Right lung (tissue), 10 donors: ENCODE measurements at places on chromosomes 6 and 20. TPM values are rescaled to one million over a fixed set of nuclear protein-coding genes. Genes with fewer than 3 reads are reported as not detected.

The IL17F gene
- polyA plus RNA-seq = not detected

The CTSZ gene
- 112 TPM for polyA plus RNA-seq

The GPX5 gene
- 0.05 TPM for polyA plus RNA-seq

The SPINT3 gene
- not detected for polyA plus RNA-seq

The ADGRG6 gene
- 158 TPM for polyA plus RNA-seq

The GPR63 gene
- 3.1 TPM for polyA plus RNA-seq

The SMPDL3A gene
- 53.7 TPM for polyA plus RNA-seq

The PRDM1 gene
- polyA plus RNA-seq = 9.0 TPM

- DNase-seq = no peak
Measured at GRCh38 chr6:150025201-150025917, at the start of gene RAET1L. Gene RAET1L, minus strand, starts transcription at chr6:150025532. Its CDS starts 61 bp downstream, at chr6:150025471.

DNA sequence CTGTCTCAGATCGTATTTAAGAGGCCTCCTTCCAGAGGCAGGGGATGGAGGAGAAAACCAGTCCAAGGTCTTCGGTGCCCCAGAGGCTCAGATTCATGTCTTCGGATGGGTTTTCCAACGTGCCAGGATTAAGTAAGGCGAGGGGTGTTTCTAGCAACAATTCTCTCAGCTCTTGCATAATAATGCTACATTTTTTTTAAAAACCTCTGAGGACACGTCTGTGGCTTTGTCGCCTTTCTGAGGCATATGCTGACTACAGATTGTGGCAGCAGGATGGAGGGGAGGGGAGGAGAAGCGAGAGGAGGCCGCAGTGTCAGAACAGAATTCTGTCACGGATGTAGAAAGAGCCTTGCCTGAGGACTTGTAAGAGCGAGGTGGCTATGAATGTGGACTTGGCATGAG, 17.7 kb upstream of the CCDC167 start:
- DNase-seq = no peak

DNA sequence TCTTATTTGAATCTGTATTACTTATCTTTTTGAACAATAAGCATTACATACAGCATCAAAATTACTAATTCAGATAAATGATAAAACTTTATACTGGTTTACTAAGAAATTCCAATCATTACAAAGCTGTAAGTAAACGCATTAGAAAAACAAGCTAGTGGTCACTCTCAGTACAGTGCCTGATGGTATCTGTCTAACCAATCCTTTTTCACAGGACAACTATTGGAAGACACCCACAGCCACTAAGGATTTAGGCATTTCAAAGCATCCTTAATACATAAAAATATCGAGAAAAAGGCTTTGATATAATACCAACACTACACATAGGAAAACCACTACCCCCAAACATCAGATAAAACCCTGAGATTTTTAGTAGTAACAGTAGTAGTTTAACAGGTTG, 2.6 kb downstream of the CD164 start:
- DNase-seq = no peak

DNA sequence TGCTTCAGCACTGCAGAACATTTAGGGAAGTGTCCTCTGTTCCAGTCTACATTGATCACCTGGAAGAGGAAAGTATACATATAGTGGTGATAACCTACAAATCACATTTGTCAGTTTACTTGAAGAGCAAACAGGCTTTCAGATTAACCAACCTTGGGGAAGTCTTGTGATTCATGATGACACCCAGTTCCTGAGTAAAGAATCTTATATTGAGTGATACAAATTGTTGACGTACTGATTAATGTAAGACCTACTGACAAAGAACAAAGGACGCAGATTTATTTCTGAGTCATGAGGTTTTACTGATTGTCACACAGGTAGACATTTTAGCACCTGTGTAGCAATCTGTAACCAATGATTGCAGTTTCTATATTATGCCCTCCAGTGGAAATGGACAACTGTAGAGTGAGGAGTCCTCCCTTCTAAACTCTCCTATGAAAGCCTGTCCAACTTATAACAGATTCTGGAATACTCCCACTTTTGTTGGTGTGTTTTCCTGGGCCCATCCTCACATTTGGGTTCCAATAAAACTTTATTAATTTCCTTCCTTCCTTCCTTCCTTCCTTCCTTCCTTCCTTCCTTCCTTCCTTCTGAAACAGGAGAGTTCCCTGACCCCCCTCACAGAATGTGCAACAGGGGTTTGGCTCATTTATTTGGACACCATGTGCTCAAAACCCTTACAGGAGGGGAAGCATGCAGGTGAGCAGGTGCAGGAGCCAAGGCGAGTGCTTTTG, 113.5 kb downstream of the SLC35B3 start:
- no peak for DNase-seq

DNA sequence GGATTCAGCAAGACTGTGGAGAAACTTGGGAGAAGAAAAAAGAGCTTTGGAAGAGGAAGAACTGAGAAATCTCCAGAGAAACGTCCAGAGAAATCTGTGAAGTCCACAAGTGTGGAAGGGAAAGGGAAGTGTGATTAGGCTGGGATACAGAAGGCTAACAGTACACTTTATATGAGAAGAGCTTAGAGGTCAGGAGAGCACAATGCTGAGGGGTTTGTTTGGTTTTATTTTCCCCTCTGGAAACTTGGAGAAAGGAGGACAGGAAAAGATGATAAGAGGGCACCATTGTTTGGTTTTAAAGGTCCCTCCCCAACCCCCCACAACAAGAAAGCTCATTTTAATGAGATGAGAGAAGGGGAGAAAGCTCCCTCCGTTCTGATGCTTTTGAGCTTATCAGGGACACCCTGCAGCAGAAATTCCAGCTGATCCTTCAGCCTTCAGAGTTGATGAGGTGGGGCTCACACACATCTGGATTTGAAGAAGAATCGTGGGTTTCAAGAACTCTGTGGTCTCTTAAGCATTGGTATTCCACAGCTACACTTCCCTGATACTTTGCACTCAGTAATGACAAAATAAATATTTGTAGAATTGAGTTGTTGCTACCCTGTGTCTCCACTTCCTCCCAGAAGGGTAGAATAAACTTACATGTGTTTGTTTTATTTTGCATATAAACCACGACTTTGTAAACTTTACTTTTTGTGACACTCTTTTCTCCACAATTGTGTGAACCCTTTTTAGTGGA, 1.9 kb downstream of the NT5E start:
- DNase-seq = no peak

GRCh38 chr6:36984581-36985416, 1.2 kb downstream of the MTCH1 start:
- DNase-seq = peak; percentile 68

- peak; percentile 16 for DNase-seq
Measured at GRCh38 chr6:32700391-32701040, 34.1 kb upstream of the HLA-DQB1 start.

GRCh38 chr6:129759796-129760605, 50.0 kb upstream of the ARHGAP18 start:
- no peak for DNase-seq

DNA sequence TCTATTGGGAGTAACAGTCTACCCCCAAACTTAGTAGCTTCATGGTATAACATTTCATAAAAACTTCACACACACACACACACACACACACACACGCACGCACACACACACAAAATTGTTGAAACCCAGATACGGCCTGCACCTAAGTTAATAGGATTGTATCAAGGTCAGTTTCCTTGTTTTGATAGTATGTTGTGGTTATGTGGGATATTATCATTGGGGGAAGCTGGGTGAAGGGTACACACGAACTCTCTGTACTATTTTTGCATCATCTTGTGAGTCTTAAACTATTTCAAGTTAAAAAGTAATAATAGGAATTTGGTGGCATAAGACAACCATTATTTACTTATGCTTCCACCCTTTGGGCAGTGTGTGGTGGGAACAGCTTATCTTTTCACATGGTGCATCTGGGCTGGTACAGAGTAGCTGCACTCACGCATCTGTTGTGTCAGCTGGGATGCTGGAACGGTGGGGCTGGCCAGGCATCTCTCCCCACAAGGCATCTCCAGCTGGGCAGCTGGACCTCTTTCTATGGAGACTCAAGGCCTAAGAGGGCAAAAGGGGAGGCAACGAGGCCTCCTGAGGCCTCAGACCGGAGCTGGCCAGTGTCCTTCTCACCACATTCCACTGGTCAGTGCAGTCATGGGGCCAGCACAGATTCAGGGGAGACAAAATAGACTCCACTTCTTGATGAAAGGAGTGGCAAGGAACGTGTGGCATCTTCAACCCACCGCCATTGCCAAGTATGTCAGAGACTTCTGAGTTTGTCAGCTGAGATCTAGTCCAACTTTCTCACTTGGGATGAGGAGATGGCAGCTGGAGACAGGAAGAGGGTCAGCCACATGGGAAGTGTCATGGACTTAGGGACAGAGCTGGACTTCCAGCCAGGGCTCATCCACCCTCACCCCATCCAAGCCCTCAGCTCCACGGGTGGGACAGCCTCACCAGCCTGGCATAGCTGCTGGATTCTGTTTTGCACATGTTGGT, 20.5 kb upstream of the IP6K3 start:
- no peak for DNase-seq

DNA sequence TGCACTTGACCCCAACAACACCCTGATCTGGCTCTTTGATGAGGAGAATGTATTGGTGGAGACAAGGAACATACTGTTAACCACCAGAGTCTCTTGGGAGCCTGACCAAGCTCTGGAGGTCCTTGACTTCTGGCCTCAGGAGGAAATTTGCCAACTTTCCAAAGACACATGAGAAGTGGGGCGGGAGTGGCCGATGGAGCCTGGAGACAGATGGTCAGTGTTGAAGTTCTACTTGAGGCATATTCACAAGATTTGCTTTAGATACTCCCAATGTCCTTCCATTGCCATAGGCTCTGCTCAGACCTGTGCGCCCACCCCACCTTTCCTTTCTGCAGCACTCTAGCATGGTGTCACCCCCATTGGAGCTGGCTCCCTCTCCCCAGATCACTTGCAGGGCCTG, 241.0 kb downstream of the SLC24A3 start:
- DNase-seq = no peak

- no peak for DNase-seq
Measured at GRCh38 chr6:36924131-36924530, 30.4 kb upstream of the PI16 start.

DNA sequence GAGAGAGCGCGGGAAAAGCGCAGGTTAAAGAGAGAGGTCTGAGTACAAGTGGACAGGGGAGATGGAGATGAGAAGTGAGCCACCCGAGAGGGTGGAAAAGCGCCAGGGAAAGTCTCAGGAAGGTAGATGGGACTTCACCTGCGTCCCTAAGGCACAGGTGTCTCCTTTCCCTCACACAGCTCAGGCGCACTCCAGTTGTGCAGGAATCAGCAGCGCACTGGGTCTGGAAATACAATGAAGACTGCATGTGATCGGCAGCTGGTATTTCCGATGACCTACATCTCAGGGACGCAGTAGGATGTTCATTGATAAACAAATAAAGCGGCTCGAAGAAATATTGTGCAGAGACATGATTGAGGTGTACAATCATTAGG, 432 bp upstream of the KHDRBS2 start:
- DNase-seq = no peak

- DNase-seq = no peak
Measured at GRCh38 chr6:108277295-108277694, 16.5 kb upstream of the SNX3 start.

GRCh38 chr6:7697820-7698623, 27.9 kb upstream of the BMP6 start:
- DNase-seq = peak; percentile 33

DNA sequence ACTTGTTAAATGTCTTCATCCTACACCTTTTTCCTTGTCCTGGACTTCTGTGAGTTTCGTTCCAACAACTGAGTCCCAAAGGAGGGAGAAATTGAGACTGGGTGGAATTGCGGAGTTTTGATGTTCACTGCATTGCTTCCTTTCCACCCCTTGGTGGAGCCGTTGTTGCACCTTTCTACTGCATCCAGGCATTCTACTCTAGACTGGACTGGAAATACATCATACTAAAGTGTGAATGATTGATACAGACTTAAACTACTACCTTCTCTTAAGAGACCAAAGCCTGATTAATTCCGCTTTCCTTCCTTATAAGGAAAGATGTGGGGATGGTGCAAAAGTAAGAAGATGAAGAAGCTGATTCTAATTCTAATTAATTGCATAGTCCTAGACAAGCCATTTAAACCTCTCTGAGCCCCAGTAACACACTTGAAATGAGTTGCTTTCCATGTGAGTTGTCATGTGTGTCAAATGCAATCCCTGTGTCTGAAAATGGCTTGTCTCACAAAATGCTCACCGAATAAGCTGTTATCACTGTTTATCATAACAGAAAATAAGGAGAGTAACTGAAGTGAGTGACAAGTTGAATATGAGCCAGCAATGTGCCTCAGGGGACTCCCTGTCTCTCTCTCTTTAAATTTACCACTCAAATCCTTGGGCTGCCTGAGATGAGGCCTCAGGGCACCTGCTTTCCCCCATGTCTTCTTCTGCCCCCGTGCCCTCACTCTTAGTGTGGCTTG, 338.3 kb upstream of the CHD6 start:
- no peak for DNase-seq

- no peak for DNase-seq
Measured at GRCh38 chr6:41515995-41516394, 30.2 kb upstream of the FOXP4 start.

DNA sequence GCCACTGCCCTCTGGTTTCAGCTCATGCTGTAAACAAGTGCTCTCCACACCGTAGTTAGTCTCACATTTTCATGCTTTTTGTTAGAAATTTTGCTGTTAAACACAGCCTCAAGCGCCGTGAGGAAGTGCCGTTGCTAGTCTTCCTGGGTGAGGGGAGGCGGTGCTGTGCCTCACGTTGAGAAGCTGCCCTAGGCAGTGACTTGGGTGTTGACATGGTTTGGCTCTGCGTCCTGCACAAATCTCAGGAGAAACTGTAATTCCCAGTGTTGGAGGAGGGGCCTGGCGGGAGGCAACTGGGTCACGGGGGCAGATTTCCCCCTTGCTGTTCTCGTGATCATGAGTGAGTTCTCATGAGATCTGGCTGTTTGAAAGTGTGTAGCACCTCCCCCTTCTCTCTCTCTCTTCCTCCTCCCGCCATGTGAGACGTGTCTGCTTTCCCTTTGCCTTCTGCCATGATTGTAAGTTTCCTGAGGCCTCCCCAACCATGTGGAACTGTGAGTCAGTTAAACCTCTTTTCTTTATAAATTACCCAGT, 95.8 kb downstream of the ERMARD start:
- DNase-seq = no peak

GRCh38 chr20:37878835-37879599, 23.9 kb upstream of the VSTM2L start:
- DNase-seq = no peak

GRCh38 chr6:116190550-116190949, 63.3 kb downstream of the TSPYL4 start:
- DNase-seq = peak; percentile 47

DNA sequence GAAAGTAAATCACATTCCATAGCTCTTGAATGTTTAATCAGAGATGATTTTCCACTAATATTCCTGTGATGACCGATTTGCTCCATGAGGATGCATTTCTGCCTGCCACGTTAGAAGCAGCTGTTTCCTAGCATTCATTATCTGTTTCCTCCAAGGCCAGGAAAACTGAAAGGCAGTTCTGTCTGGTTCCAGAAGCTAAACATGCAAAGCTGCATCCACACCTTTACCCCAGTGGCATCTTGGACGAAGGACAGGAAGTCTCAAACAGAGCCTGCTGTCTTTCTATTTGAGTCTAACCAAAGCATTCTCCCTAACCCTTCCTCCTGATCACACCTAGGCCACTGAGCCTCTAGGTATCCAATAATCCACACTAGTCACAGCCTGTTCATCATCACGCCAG, 27.6 kb downstream of the CNKSR3 start:
- peak; percentile 27 for DNase-seq

- DNase-seq = no peak
Measured at GRCh38 chr6:34247481-34248197, 1.2 kb downstream of the SMIM29 start.
